CD4-positive, alpha-beta T cell treated with Interferon alpha-2 for 1 hour (primary cell): ENCODE measurements at places on chromosomes 11 and 22.

GRCh38 chr11:128210148-128210940 is 377.0 kb downstream of the ETS1 start:
- DNase-seq = no peak

- DNase-seq = no peak
Measured at GRCh38 chr22:40626851-40627250, 9.7 kb downstream of the MRTFA start.

GRCh38 chr11:121692236-121692635 is 239.5 kb upstream of the SORL1-AS1 start:
- no peak for DNase-seq

DNA sequence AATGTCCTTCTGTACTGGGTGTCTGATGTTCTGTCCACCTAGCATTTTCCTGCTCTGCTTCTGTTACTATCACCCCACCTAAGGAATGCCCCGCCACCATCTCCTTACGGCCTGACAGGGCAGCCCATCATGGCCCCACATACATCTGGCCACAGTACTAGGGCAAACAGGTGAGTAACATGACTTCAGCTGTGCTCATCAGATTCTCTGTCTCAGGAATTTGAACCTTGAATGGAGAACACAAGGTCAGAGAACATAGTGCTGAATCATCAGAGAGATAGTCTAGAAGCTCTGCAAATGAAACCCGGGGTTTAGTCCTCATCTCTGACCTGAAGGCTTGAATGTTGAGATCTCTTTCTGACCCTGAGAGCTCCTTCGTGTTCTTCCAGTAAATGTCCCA is 32.4 kb downstream of the ZC3H12C start:
- no peak for DNase-seq

DNA sequence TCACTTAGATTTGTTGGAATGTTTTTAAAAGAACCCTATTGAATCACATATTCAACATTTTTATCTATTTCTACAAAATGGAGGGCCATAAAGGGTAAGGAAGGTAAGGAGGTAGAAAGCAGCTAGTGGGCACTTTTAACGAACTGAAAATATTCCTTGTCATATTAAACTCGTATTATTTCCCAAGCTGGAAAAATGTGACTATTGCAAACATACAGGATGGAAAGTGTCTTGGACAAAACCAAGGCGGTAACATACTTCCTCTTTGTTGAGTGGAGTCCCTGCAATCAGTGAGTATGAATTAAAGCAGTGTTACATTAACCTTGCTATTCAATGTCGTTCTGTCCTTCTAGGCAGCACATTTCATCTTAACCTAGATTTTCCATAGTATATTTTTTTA is 165.6 kb downstream of the RCN1 start:
- no peak for DNase-seq

DNA sequence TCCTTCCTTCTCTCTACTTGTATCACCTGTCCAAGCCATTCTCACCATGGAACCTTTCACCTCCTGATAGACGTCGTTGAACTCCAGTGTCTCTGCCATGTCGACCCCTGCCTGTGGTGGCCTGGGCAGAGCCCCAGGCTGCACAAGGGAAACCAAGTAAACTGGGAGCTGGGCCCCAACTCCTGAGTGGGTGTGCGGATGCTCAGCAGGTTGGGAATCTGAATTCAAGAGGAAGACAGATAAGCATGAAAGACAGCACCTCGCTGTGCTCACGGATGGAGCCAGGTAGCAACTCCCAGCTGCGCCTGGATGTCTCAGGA is 709 bp downstream of the SSRP1 start:
- DNase-seq = no peak

GRCh38 chr11:129258205-129258604 is 66.1 kb upstream of the ARHGAP32 start:
- no peak for DNase-seq

DNA sequence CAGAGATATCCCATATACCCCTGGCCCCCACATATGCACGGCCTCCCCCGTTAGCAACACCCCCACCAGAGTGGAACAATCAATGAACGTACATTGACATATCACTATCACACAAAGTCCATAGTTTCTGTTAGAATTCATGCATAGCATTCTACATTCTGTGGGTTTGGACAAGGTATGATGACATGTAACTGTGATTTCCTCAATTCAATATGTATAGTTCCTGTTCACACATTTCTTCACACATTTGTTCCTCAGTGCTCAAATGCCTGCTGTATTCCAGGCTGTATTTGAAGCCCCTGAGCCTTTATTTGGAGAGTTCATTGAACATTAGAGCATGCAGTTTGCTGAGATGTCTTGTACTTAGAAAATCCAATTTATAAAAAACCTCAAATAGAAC is 69.9 kb downstream of the PTPRJ start:
- no peak for DNase-seq

- no peak for DNase-seq
Measured at GRCh38 chr11:130940706-130941105, 24.4 kb upstream of the SNX19 start.
